ENCODE measurements at places on chromosomes 1 and 21.

DNA sequence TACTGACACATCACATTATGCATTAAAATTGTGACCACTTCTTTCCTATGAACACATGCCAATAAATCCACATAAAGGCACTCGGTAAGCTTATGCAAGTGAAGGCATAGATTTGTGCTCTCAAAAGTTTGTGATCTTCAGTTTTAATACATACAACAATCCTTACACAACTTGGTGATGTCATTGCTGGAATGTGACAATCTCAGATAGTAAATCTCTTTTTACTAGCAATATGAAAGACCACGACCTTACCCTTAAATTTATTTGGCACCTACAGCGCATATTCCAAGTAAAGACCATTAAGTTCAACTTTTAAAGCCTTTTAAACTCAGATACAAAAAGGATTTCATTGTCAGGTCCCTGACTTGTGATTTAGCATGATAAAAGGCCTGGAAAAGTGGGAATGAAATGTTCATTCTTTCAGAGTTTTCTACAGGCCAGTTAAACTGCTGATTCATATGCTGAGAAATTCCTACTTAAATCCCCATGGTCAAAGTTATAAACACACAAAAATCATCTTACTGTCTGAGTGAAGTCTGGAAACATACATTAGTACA lies 157.4 kb downstream of the SIPA1L2 start:
- DNase-seq = peak; percentile 44

DNA sequence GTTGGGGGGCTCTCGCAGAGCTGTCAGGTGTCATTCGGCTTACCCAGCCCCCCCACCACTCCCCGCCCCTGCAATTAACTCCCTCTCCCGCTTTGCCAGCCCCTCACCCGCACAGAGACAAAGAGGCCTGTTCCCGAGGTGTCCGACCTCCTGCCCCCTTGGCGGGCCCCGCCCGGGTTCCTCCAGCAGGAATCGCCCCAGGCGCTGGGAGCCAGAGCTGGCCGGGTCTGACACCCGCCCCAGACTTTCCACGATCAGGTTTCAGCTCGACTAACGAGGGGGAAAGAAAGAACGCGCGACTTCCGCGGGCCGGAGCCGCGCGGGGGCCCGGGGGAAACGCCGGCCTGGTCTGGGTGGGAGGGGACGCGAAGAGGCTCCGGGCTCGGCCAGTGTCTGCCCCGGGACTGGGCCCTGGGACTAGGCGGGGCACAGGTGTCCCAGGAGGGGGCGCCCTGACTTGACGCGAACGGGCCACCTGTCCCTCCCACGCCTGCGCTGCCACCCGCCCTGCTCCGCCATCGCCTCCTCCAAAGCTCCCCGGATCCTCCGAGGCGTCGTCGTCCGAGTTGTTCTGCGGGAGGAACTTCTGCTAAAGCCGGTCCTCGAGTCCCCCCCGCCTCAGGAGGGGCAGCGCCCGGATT lies 36.4 kb upstream of the HHAT start:
- DNase-seq = no peak

DNA sequence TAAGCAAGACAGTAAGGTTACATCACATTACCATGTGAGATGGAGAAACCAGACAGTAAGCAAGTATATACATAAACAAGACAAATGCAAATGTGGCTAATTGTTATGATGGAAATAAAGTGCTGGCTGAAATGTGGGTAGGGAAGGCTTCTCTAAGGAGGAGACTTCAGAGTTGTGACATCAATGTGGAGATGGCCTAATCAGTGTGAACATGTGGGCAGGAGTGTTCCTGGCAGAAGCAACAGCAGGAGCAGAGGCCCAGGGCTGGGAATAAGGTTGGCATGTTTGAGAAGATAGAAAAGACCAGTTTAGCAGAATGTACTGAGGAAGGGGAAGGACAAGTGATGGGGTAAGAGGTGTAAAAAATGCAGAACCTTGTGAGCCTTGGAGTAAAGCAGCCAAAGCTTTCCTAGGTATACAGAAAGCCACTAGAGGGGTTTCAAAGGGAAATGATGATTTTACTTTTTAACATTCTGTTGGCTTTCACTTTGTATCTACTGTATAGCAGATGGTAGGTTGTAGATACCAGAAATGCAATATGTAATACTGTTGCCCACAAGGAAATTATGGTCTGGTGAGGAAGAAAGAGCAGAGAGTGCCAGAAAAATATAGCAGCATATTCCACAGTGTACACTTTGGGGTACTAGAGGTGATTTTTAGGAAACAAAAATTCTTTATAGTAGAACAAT lies 197.4 kb downstream of the FGGY start:
- DNase-seq = peak; percentile 38

- DNase-seq = no peak
Observed at GRCh38 chr21:38293765-38294164, 37.0 kb downstream of the KCNJ15 start.

DNA sequence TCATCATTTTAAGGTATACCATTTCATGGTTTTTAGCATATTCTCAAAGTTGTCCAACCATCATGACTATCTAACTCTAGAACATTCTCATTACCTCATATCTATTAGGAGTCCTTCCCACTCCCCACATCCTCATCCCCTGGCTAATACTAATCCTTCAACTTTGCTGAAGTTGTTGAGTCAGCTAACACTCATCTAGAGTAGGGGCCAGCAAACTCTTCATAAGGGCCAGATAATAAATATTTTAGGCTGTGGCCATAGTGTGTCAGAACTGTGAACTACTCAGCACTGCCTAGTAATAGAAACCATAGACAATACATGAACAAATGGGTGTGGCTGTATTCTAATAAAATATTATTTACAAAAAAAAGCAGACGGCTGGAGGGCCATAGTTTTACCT lies 43.0 kb downstream of the TOR3A start:
- peak; percentile 69 for DNase-seq

DNA sequence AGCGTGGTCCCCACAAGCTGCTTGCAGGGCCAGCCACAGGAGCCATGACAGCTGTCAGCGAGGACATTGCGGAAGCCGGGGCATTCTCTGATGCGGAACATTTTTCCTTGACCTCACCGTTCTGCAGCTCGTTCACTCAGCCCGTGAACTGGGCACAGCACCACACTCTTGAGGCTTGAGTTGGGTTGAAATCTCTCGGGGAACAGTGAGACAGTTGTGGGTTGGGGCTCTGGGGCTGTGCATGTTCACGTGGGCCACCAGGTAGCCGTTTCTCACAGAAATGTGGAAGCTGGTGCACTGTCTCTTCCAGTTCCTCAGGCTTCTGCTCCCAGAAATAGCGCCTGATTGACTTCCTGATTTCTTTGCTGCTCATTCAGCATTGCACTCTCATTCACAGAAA lies 69.8 kb downstream of the SPSB1 start:
- DNase-seq = no peak

DNA sequence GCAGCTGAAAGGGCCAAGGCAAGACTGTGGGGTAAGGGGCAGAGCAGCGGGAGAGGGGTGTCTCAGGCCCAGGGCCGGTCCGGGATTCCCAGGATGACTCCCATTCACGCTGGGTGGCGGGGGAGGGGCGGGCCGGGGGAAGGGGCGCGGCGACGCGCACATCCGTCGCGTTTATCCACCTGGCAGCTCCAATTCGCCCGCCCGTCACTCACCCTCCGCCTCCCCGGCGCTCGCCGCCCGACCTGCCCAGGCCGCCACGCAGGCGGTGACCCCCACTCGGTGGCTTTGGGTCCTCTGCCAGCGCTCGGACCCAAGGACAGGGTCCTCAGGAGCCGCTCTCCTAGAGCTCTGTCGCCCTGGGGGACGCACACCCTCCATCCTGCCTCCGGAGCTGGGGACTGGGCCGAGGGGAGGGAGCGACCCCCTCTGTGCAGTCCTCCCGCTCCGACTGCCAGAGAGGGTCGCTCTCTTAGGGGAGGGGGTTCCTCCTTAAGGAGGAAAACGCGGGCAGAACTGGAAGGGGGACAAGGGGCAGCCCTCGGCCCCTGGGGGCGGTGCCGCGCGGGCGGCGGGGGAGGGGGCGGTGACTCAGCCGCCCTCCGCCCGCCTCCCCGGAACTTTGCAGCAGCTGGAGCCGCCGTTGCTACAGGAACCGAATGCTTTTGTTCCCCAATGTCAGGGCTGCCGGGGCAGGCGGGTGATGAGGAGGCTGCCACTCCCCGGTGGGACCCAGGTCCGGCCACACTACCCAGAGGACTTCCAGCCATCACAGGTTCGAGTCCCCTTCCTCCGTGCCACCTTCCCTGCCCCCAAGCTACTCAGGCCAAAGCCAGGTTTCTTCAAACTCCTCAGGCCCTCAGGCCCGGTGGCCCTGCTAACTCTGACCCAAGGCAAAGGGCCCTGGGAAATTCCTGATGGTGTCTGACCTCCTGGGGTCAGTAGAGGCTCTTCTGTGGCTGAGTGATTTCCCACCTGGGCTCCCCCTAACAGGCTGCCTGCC lies 3.4 kb downstream of the ADGRB2 start:
- peak; percentile 68 for DNase-seq

DNA sequence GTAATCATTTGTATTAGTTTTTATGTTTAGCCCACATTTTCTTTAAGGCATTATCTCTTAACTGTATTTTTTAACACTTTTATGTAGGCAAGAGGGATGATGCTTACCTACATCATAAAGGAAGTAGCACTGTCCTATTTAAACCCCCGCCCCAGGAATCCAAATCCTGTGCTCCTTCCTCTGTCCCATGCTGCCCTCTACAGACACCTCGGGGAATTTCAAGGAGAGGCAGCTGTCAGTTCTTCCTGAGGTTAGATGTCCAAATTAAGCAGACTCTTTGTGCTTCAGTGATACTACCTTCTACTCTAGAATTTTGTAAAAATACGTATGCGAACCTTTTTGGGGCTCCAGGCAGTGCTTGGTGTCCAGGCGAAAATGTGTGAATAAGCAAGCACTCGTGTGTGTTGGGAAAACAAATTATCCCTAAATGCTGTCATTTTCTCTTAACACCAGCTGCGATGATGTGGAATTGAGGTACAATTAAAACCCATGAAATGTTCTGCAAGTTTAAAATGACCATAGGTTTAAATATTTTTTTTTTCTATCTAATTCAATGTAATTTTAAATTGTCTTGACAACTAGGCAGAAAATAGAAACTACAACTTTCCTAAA lies 19.2 kb downstream of the CRCT1 start:
- DNase-seq = no peak

GRCh38 chr1:26020330-26020768 lies 1.2 kb upstream of the EXTL1 start:
- DNase-seq = peak; percentile 62

- DNase-seq = no peak
Observed at GRCh38 chr21:17446737-17447136, 66.1 kb upstream of the CXADR start.

DNA sequence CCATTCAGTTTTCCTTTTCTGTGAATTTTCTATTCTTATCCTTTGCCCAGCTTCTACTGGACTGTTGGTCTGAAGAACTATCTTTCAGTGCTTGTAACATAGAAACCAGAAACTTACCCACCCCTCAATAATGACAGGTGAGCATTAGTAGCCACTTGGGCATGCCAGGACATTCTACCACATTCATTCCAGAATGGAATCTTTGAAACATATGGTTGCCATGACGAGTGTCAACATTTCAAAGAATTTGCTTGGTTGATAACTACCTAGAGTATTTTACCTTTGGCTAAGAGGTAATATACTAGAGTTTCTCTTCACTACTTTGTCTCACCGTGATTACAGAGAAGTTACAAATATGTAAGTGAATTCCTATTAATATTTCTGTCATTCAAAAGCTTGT lies at the start of gene MROH9:
TSS of gene MROH9 (plus strand) at position 304 of the 400 bp plus-strand sequence. CDS start 10,023 bp downstream, outside the sequence.
- DNase-seq = no peak

- no peak for DNase-seq
Observed at GRCh38 chr1:61334718-61335589, 252.6 kb downstream of the NFIA start.

- DNase-seq = no peak
Observed at GRCh38 chr1:71097428-71097827, 16.6 kb upstream of the ZRANB2 start.

GRCh38 chr1:154703170-154703569 lies 95.2 kb upstream of the ADAR start:
- no peak for DNase-seq

DNA sequence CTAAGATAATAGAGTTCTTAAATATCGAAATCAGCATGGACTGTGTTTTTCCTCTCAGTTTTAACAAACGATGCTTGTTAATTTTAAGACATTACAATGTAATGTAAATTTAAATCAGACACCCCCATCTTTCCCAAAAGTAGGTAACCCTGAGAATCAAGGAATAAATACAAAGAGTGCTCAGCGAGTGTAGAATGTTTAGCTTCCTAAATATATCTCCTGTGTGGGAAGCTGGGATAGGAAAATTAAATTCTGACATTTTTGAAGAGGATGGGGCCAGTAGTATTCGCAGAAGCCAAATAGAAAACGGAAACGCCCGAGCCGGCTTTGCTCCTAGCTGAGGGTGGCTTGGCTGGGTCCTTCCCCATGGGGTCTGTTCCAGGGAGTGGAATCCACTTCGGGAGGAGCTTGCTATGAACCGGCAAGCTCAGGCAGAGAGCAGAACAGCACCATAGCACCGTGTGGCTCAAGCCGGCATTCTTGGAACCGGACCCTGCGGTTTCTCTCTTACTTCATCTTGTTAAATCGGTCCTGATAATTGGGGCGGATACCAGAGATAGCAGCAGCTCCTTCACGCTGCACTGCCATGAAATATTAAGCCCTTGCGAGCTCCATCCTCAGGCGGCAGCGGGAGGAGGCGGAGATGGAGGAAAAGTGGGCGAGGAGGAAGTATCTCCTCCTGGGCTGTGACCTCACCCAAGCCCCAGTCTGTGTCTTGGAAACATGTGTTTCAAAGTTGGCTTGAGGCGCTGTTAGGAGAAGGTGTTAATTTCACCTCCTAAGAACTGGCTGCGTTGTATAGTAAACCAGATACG lies 24.9 kb downstream of the MAP3K7CL start:
- DNase-seq = peak; percentile 69

GRCh38 chr21:15028186-15028585 lies 36.6 kb downstream of the NRIP1 start:
- no peak for DNase-seq

- peak; percentile 47 for DNase-seq
Observed at GRCh38 chr1:218656301-218657037, 311.3 kb downstream of the TGFB2 start.

DNA sequence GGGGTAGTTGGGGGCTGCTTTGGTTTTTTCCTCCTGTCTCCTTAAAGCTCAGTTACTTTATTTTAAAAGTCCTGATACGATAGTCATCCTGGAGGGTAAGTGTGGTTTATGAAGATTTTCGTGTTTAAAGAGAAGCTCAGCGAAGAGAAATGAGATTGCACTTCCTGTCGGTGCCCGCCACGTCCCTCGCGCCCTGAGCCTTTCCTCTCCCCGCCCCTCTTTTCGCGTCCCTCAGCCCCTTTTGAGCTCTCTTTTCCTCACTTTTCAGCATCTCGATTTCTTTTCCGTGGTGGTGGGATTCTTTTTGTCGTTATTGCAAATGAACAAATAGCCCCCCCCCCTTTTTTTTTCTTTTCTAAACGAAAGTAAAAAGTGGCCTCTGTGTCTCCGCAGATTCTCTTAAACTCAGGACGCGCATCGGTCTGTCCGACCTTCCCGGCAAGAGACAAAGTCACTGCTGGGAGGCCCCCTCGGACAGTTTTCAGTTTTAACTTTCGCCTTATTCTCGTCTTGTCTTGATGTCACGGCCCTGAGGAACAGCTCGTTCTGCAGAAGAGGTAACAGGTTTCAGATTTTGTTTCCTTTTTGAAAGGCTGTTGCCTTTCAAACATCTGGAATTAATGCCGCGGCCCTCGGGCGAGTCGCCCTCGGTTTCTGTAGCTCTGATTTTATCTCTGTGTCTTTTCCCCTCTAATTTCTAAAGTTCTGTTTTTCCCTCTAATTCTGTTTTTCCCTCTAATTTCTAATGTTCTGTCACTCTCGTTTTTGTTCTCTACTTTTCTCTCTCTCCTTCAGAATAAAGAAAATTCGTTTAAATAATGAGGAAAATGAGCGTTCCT lies 1.0 kb upstream of the DMRTA2 start:
- no peak for DNase-seq

- no peak for DNase-seq
Observed at GRCh38 chr1:44539991-44540730, 134.1 kb downstream of the TMEM53 start.

GRCh38 chr1:39609618-39610331 lies 29.7 kb downstream of the HEYL start:
- peak; percentile 51 for DNase-seq
